ENCODE measurements at places on chromosomes 5 and 9.

- DNase-seq, result no peak
Observed at GRCh38 chr5:115855959-115856358, 14.2 kb downstream of the AP3S1 start.

DNA sequence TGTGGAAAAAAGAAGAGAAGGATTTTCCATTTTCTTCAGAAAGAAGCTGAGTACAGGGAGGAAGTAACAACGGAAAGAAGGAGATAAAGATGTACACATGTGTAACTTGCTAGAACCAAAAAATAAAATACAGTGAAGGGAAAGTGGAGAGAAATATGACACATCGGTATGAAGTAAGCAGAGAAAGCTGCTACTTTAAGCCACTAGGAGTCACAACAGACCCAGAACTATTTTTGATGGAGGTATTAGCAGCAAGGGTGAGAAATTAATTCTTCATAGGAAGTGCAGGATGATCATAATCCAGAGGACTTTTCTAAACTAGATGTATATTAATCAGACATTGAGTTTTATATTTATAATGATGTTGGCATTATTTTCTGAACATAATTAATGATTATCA is 88.5 kb downstream of the FAM174A start:
- peak; percentile 71 for DNase-seq

GRCh38 chr9:128124451-128124850 is 3.1 kb downstream of the PTGES2 start:
- DNase-seq, result no peak

- peak; percentile 23 for DNase-seq
Observed at GRCh38 chr5:135589152-135589551, 10.4 kb upstream of the CXCL14 start.

Data from Kasumi-1 (cell line).